ENCODE measurements at places on chromosomes 12 and 14.
A peak's percentile ranks its signal among the peaks of the same experiment; 100 is the strongest.

- peak; percentile 91 for DNase-seq
Observed at GRCh38 chr12:65335021-65335714, 56.7 kb downstream of the MSRB3 start.

- no peak for DNase-seq
Observed at GRCh38 chr12:104571328-104571727, 114.6 kb downstream of the CHST11 start.

DNA sequence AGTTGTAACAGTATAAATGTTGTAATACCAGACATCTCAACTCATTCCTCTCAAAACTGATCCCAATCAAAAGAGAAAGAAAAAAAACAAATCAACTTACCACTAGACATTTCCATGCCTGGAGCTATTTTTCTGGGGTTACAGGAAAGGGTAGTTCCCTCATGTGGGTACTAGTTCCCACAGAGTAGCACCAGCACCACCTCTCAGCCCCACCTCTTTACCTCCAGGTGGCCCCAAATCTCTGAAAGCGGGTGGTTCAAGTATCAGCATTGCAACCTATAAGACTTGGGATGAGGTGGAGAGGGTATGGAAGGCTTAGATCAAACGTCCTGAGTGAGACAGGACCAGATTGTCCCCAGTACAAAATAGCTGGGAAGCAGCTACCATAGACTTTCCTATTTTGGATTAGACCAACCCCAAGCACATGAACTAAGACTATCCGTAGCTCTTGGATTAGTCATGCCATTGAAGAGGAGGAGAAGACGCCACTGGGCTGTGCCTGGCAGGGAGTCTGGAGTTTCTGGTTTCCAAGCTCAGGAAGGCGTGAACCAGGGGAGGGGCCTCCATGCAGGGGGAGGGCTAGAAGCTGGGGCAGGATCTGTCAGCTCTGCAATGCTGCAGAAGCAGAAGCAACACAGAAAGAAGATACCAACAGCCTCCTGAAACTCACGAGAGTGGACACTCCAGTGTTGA, at the start of gene SLC39A2:
SLC39A2 (plus strand) TSS at position 620 of the 693 bp plus-strand sequence. CDS start 154 bp downstream, outside the sequence.
- DNase-seq: peak; percentile 87

- peak; percentile 85 for DNase-seq
Observed at GRCh38 chr12:128008341-128008740, 258.6 kb upstream of the TMEM132C start.

DNA sequence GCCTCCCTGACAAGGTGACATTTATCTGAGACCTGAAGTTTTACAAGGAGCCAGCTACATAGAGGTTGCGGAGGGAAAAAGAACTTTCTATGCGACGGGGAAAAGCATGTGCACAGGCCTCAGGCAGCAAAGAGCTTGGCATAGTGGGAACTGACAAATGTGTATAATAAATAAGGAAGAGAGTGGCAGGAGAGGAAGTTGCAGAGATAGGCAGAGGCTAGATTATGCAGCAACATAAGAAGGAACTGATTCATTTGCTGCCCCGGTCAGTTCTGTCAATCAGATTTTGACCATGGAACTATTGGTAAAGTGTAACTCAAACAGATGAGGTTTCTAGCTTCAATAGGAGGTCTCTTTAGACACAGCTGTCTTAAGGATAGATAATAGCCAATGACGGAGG, 33.7 kb upstream of the RIC8B start:
- DNase-seq: no peak

DNA sequence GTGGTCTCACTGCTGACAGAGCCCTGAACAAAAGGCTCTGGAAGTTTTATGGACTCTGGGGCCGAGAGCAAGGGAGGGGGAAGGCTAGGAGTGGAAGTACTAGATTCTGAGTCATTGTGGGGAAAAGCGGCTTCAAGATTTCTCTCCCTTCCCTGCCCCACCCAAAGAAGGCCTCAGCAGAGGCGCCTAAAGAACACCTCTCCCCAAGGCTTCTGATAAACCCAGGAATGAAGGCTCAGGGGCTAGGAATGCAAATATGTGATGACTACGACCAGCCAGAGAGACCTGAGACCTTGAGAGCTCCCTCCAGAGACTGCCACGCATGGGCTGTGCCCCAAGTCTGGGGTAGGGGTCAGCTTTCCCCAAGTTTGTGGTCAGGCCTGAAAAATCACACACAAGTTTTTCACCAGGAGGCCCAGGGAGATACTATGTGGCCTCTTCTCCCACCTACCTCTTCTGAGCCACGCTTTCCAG, 130.7 kb upstream of the HIF1A start:
- peak; percentile 97 for DNase-seq

- no peak for DNase-seq
Observed at GRCh38 chr14:97264516-97265230, 467.5 kb downstream of the VRK1 start.

- no peak for DNase-seq
Observed at GRCh38 chr12:108048686-108049085, 80.4 kb upstream of the WSCD2 start.

DNA sequence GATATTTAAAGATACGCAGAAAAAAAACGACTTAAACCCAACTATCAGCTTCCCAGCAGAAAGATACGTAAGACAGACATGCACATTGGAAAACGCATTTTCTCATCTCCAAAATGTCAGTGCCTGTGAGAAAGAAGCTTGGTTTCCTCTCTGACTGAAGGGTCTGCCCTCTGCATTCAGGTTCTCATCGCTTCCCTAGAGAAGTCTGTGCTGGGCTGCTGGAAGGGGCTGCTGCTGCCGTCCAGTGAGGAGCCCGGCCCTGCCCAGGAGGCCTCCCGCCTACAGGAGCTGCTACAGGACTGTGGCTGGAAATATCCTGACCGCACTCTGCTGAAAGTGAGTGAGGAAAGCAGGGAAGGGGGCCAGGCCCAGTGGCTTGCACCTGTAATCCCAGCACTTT, 4.7 kb upstream of the PFDN5 start:
- DNase-seq: peak; percentile 46

DNA sequence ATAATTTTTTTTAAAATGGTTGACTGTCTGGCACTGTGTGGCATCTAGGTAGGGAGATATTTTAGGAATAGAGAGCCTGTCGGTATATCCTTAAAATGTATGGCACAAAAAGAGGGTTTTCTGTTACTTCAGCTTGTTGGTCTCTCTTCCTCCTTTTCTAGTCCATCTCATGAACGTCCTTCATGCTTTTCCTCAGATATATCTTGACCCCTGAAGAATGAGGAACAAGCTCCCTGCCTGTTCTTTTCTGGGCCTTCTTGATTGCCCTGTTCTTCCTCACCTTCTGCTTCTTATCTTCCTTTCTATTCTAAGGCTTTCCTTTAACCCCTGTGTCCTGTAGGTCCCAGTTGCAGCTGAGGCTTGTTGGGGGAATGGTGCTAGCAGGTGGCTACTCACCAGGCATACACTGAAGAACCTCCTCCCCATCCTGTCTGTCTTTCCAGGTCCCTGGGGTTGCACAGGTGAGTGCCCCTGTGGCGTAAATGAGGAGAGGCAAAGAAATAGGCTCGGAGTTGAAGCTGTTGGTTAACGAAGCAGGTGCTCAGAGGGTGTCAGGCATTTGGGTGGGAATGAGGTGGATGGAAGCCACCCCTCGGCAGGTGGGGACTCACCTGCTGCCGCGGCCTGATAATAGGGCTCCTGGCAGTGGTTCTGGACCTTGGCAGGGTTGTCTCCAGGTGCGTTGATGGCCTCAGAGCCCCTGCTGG, 7.2 kb upstream of the C1R start:
- DNase-seq: no peak

GRCh38 chr14:61577506-61577931, 117.8 kb upstream of the HIF1A start:
- DNase-seq: peak; percentile 80

DNA sequence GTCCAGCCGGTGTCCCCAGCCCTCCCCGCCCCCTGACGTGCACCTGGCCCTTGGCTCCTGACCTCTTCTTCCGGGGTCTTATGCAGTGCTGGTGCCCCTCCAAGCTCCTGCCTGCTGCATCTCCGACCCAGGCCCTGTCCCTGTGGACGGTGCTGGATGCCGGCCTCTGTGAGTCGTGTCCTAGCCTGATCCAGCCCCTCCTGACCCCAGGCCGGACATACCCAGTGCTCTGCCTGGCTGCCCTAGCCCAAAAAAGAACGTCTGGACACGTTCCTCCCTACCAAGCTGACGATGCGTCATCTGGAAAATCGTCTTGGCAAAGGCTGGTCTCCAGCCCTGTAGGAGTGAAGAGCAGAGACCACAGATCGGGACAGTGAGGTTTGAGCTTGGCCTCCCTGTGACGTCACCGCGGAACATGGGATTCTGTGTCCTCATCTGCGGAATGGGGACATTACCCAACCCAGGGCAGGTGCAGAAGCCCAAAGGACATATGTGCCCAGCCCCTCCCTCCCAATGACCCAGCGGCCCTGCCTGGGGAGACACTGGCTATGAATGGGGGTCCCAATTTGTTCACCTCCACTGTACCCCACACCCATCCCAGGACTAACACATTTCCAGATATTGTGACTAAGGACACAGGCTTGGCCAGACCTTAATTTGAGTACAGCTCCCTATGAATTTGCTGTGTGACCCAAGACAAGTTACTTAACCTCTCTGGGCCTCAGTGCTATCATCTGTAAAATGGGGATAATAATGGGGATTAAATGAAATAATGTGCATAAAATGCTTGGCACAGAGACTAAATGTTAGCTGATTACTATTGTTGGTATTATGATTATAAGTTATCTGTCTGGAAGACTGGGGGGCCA, 51.0 kb upstream of the BCL11B start:
- no peak for DNase-seq

Data from EH (cell line).